Hematopoietic multipotent progenitor cell treated with erythropoietin and hydrocortisone succinate and interleukin-3 and kit ligand, for 15 days (in vitro differentiated cells): ENCODE measurements at places on chromosomes 6 and 20.

DNA sequence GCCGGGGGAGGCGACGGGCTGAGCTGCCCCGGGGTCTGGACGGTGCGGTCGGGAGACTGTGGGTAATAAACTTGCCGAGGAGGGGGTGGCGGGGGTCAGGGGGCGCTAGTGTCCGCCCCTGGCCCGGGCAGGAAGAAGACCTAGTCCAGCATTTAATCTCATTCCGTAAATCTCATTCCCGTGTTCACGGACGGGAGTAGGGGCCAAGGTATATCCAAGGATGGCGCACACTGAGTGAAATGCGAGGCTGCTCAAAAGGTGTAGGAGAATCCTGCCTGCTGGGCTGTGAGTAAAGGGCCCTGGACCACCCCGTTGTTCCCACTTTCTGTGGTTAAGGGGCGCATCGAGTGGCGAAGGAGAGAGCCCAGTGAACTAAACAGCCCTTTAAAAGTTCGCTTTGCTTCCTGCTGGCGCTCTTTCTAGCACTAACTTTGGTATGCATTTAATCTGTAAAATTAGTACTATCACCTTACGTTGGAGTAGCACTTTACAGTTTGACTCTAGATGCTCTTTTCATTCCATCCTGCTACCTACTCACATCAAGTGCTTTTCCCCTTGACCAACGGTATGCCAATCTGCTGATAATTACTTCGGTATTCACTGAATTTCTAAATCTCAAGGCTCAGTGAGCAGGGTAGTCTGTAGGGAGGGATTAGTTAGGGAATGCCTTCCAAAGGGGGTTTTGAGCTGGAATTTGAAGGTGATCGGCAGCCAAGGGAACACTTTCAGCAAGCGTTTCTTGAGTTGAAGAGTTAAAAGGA, 730 bp downstream of the PARD6B start:
- DNase-seq: no peak

GRCh38 chr6:144156338-144156737, 6.0 kb downstream of the STX11 start:
- no peak for DNase-seq

GRCh38 chr6:101195588-101195987, 197.9 kb upstream of the GRIK2 start:
- DNase-seq: no peak

GRCh38 chr6:116088946-116089345, 11.7 kb upstream of the NT5DC1 start:
- DNase-seq: no peak

- no peak for DNase-seq
Observed at GRCh38 chr6:148817689-148818088, 70.9 kb downstream of the UST start.

DNA sequence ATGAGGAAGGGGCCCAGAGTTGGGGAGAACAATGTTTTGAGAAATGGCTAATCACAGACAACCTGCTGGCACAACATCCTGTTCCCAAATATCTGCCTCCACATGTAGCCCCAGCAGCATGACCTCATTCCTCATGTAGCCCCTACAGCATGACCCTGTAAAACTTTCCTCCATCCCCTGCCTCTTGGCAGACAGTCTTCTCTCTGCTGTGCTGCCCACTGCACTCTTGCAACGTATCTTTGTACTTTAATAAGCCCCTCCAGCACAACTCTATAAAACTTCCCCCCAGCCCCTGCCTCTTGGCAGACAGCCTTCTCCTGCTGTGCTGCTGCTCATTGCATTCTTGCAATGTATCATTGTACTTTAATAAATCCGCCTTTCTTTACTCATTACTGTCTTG, 278.8 kb downstream of the HDGFL1 start:
- DNase-seq: no peak

DNA sequence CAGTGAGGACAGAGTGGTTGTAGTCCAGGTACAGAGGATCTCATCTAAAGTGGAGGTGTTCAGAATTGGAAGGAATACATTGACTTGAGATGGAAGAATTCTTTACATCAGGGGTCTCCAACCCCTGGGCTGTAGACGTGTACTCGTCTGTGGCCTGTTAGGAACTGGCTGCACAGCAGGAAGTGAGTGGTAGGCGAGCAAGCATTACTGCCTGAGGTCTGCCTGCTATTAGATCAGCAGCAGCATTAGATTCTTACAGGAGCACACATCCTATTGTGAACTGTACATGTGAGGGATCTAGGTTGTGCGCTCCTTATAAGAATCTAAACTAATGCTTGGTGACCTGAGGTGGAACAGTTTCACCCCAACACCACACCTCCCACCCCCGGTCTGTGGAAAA, 121.1 kb downstream of the CDKAL1 start:
- DNase-seq: no peak

- no peak for DNase-seq
Observed at GRCh38 chr20:54151511-54152226, 22.1 kb downstream of the CYP24A1 start.

DNA sequence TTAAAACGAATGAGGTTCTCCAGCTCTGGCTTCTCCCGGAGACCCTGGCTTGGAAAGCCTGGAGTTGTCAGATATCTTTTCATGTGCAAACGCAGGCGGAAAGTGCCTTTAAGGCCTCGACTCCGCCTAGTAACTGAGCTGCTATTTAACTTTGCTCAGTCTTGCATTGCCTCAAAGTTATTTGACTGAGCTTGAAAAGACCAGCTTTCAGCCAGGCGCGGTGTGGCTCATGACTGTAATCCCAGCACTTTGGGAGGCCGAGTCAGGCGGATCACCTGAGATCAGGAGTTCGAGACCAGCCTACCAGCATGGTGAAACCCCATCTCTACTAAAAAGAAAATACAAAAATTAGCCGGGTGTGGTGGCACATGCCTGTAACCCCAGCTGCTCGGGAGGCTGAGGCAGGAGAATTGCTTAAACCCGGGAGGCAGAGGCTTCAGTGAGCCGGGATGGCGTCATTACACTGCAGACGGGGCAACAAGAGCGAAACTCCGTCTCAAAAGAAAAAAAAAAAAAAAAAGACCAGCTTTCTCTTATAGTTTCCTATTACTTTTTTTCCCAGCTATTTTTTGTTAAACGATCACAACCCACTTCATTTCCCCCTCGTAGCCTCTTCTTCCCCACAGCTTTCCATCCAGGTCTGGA, 1.9 kb downstream of the GCNT2 start:
- no peak for DNase-seq

- DNase-seq: no peak
Observed at GRCh38 chr6:163463795-163464194, 49.3 kb downstream of the QKI start.

- no peak for DNase-seq
Observed at GRCh38 chr6:119738425-119738824, 388.9 kb upstream of the MAN1A1 start.
